ENCODE measurements at places on chromosomes 11 and 22. TPM values are rescaled to one million over a fixed set of nuclear protein-coding genes. Genes with fewer than 3 reads are reported as not detected.

The NTM gene
- 1.1 TPM for total RNA-seq

DNA sequence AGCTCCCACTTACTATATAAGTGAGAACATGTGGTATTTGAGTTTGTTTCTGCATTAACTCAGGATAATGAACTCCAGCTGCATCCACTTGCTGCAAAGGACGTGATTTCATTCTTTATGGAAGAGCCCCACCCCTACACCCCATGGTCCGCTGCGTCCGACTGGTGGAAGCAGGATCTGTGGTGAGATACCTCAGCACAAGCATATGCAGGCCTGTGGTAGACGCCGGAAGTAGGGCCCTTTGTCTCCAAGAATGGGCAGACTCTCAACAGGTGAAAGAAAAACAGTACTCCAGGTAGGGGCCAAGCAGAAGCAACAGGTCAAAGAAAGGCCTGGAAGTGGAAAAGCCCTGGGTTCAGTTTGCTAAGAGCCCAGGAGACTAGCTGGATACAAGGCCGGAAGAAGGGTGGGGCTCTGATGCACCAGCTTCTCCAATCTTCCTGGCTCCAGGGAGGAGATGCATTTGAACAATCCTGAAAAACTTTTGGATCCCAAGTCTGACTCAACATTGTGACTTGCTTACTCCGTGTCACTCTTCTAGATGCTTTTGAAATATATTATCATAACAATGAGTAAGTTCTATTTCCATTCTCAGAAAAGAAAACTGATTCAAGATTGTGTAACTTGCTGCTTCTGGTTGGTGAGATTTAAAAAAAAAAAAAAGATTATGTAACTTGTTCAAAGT is 30.4 kb downstream of the NEAT1 start:
- DNase-seq: peak; percentile 74

- no peak for DNase-seq
Measured at GRCh38 chr22:19546680-19547079, 22.5 kb upstream of the CLDN5 start.

The OR5P2 gene
- total RNA-seq: not detected

DNA sequence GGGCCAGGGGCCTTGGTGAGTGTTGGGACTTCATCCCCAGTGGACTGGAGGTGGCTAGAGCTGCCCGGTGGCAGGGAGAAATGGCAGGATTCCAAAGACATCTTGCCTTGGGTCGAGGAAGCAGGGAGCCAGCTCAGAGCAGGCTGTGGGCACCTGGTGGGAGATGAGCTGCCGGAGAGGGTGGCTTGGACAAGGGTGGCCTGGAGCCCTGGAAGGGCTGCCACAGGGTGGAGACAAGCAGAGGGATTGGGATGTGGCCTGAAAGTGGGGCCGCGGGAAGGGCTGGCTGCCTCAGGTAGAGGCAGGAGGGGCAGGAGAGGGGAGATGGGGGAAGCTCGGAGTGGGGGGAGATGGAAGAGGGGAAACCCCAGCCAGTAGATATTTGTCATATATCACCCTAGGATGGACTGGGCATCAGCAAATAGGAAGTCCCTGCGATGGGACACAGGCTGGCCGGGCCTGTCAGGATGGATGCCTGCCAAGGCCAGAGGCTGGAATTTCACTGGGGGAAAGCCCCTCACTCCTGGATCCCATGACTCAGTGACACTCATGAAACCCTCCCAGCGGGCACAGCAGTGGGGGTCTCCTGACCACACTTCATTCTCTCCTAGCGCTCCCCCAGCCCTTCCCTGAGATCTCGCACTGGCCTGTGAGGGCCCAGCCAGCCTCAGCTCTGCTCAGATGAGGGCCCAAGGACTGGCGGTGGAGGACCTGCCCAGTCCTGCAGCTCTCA is 72.0 kb upstream of the SHISAL1 start:
- DNase-seq: no peak

The CDC42EP2 gene
- 1.1 TPM for total RNA-seq
